CD4-positive, alpha-beta T cell treated with Interleukin-15 for 4 hours (primary cell): ENCODE measurements at places on chromosomes 6 and 20.

GRCh38 chr6:5994999-5995657 is 11.6 kb downstream of the NRN1 start:
- no peak for DNase-seq

GRCh38 chr20:60115451-60115850 is 157.2 kb downstream of the CDH26 start:
- no peak for DNase-seq

GRCh38 chr6:99522531-99522930 is 7.3 kb upstream of the USP45 start:
- no peak for DNase-seq

DNA sequence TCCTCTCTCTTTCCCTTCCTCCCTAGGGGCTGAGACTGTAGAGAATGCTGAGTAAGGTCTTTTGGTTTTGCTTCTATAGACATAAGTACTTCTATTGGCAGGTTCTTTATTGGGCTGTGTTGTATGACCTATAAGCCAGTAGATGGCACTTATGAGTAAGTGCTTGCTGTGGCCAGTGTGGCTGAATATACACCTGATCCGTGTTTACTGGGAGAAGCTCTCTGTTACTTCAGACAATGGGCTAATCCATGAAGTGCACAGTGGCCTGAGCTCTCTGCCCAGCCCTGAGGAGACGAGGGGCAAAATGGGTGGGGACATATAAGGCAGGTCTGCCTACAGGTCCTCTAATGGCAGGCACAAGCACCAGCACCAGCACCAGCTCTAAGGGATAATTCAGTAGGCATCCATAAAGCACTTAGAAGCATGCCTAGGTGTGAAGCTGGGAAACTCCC is 610.3 kb downstream of the RNF144B start:
- DNase-seq, result no peak

GRCh38 chr6:109467696-109468095 is 12.1 kb upstream of the MICAL1 start:
- no peak for DNase-seq

GRCh38 chr20:57970856-57971255 is 257.6 kb downstream of the ANKRD60 start:
- DNase-seq, result no peak

DNA sequence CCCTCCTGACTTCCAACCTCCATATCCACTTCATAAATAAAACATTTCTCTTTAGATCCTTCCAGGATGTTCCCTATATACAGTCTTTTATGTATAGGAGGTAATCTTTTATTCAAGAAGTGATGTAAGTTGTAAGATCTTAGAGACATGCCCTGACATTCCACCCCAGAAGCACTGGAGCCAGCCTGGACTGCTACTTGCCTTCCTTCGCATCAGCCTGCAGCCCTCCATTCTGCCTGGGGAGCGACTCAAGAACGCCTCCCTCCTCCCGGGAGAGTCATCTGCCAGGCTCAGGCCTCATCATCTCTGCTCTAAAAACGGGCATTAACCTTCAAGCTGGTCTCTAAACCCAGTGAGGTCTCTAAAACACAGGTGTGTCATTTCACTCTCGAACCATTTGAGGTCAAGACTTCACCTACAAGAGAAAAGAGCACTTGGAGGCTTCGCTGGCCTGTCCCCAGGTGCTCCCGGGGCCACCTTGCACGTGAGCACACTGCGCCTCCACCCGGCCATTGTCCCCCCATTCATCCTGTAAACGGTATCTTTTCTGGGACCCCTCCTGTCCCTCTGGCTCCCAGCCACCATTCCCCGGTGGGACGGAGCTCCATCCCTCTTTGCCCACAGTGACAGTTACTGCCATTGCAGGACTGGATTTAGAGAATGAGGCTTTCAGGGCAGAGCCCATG is 107.5 kb upstream of the PDE10A start:
- DNase-seq, result no peak

DNA sequence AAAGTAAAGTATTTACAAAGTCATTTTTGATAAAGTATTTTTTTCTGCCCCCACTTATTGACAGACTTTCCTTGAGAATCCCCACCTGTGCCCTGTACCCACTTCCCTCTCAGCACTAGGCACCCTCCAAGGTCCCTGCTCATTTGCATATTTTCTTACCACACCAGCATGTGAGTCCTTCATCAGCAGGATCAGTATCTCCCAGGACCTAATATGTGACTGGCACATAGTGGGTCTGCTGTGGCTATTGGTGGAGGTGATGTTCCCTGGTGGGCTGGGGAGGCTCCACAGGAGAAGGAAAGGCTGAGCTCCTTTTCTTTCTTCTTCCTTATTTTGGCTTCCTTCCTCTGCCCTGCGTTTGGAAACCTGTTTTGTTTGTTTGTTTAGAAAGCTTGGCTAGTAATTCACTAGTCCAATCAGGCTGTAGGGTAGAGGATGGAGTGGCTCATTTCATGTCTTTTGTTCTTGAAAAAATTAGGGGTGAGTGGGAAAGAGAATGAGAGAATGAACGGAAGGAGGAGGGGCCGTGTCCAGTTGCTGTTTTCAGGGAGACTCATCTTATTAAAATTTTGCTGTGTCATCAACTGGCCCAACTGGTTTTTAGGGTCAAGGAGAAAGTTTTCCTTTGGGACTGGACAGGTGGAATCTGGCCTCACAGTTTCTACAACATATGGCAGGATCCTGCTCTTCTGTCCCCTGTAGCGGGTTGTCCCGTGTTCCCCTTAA is 2.8 kb upstream of the RNF24 start:
- no peak for DNase-seq

GRCh38 chr6:26103141-26103769 is 16.0 kb downstream of the HFE start:
- no peak for DNase-seq

DNA sequence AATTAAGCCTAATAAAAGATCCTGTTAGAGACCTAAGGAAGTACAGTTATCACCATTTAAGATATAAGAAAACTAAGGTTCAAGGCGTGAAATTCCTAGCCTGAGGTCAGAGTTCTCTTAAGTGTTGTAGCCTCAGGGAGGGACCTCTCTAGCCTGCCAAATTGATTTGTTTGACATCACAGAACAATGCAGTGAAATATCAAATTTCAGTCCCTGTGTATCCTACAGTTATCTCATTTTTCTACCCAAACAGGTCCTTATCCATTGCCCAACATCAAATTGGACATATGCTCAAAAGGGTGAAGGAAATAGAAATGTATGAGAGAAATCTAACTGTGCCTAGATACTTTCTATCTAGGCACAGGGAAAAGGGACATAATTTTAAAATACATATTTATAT is 63.0 kb downstream of the NCOA7 start:
- no peak for DNase-seq

DNA sequence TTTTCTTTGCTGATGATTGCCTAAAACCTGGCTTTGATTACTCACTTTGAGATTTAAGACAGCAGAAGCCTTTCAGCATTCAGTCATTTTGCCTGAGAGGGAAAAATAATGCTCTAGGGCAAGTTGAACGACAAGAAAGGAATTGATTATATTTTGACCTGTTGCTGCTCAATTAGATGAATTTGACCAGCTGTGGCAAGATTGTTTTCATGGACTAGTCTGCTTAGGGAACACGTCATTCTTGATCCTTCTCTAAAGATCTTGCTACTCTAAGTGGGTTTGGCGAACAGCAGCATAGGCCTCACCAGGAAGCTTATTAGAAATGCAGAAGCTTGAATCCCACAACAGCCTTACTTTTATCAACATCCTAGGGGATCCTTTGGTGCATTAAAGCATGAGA is 59.7 kb upstream of the PHACTR1 start:
- DNase-seq, result no peak

DNA sequence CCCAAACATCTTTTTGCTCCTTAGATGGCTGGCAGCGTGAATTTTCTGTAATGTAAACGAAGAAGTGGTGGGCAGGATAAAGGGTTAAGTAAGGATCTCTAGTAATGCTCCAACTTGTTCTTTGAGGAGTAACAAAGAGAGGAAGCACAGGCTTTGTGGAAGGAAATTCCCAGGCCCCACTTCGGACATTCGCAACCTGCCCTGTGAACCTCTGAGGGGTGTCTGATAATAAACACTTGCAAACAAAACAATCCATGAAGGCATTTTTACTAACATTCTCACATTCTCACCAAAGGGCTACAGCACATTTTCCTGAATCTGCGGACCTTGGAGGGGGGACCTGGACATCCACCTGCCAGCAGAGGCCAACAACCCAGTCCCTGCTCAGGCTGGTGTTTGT is 25.8 kb upstream of the ADGRF5 start:
- no peak for DNase-seq

DNA sequence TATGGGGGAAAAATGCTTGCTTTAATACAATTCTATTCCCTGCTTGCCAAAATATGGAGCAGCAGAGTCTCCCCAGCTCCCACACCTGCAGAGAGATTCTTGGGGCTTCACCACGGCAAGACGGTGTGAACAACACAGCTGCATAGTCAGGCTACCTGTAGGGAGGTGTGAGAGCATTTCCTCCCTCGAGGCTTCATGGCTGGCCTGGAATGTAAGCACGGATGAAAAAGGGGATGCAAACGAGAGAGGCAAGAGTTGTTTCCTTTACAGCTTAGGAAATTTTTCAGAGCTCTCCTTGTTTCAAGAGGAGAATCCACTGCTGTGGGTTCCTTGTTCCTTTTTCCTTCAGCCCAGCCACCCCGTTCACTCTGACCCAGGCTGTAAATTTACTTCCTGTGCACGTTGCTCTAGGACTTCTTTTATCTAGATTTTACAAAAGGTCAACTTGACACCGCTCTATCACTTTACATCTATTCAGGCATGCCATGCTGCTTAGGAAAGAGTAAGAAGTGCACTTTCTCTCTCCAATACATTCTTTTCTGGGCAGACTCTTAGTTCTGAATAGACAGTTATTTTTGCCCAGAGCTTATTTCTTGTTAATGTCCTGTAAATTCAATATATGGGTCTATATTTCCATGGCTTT is 197.1 kb downstream of the KHDC1L start:
- no peak for DNase-seq

GRCh38 chr6:109456710-109457561 is 1.4 kb upstream of the MICAL1 start:
- DNase-seq, result no peak

DNA sequence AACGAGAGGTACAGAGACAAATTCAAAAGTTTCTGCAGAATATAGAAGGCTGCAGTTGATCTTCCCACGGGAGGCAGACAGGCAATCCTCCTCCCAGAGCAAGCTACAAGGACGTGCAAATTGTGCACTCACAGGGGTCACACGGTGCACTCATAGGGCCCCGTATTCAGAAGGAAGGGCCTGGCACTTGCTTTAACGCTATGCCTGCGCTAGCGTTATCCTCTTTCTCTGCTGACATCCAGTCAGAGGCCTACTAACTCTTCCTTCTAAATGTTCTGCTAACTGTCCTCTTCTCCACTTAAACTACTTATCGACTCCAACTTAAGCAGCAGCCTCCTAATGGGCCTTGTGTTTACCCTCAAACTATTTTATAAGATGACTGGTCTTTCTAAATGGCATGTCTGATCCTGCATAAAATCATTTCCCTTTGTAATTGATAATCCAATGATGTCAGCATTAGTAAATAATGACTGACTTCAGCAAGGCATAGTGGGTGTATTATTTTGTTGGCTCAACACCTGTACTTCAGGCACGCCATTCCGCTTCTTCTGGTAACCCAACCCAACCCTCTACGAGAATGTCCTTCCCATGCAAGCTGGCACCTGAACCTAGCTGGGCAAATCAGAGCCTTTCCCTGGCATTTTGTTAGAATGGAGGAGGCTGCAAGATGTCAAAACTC is 2.2 kb downstream of the IFNGR1 start:
- no peak for DNase-seq

DNA sequence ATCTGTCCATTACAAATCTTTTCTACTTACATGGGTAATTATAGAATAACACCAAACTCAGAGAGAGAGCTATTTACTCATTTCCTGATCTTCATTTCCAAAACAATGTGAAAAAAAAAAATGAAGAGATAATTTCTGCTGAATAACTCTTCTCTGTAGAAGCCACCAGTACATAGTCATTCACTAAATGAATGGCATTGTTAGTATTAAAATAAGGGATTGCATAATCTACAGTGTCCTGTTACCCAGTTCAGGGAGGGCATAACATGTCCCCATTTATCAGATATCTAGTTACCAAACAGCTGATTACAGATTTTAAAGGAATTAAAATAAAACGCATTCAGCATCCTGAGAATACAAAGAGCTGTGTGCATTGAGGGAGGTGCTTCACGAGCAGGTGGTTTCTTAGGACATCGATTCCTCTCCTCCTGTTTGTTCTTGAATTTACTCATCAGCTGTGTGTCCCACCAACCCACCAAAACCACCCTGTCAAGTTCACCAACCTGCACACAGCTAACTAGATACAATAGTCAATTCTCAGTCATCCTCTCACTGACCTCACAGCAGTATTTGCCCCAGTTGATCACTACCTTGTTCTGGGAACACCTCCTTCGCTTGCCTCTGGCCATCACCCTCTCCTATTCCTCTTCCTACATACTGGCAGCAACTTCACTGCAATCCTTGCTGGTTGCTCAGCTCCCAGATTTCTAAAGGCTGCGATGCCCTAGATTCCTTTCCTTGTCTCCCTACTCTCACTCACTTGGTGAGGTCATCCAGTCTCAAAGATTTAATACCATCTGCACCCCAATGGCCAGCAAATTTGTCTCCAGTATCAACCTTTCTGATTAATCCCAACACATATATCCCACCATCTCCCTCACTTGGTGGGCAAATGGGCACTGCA is 18.7 kb downstream of the CNKSR3 start:
- no peak for DNase-seq

DNA sequence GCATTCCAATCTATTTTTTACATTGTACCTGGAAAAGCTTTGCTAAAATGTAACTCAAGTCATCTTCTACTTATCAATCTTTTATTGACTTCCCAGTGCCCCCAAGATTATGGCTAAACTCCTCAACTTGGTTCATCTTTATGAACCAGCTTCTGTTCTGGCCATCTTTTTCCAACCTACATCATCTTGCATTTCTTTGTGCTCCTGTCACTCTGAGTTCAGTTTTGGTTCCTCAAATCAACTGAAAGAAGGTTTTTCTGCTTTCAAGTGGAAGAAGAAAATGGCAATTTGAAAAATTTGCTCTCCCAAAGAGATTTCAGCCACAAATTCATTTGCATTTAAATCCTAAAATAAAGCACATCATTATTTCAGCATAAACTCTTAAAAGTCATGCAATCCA is 41.8 kb downstream of the GPX5 start:
- DNase-seq, result no peak

- no peak for DNase-seq
These were observed 22.8 kb downstream of the ECT2L start for GRCh38 chr6:138818496-138819194.

- no peak for DNase-seq
These were observed 10.3 kb downstream of the CLDN20 start for GRCh38 chr6:155274106-155274505.

DNA sequence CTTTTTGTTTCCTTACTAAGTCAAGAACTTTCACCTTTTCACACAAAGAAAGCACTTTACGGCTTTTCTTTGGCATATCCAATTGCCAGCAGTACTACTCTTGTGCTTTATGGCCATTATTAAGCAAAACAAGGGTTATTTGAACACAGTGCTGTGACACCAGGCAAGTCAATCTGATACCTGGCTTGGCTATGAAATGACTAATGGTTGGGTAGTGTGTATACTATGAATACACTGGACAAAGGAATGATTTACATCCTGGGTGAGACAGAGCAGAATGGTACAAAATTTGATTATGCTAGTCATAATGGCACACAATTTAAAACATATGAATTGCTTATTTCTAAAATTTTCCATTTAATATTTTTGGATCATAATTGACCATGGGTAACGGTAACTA is 22.1 kb upstream of the ADGRF1 start:
- DNase-seq, result no peak

- no peak for DNase-seq
These were observed 21.0 kb downstream of the PTK7 start for GRCh38 chr6:43097098-43097489.

GRCh38 chr6:126118058-126118755 is 131.9 kb downstream of the TRMT11 start:
- DNase-seq, result no peak
